Neuronal stem cell (in vitro differentiated cells): ENCODE measurements at places on chromosomes 7 and 10.

DNA sequence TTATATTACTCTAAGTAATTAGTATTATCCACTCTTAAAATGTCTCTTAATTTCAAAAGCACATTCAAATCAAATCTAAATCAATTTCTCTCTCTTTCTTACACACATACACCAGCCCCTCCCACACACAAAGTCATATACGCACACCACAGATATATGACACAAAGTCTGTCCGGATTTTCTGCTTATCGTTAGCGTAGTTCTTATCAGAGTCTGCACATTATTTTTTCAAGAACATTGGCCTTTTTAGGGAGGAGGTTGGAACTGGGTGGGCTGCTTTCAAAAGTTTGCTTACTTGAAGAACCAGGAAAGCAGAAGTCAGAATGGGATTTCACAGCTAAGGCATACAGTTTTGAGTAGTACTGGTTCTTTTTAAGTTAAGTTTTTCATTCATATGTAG lies 387.6 kb upstream of the CHRM2 start:
- DNase-seq: no peak

- DNase-seq: no peak
Measured at GRCh38 chr7:1024331-1024841, 20.0 kb upstream of the GPR146 start.

- DNase-seq: no peak
Measured at GRCh38 chr7:51351661-51352060, 35.1 kb upstream of the COBL start.

DNA sequence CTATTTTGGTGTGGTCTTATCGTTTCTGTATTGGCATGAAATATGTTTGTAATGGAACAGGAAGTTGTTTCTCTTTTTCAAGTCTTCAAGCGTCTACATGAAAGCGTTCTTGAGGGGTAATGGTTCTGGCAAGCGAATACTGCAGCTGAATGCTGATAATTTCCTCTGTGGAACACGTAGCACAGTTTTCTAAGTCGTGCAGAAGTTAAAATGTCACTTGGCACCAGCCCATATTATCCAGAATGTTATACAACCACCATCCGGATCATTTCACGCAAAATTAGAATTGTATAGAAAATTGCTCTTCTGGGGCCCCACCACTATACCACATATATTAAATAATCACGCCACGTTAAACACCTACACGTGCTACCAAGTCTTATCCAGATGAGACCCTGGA lies 354.3 kb downstream of the CALN1 start:
- no peak for DNase-seq

DNA sequence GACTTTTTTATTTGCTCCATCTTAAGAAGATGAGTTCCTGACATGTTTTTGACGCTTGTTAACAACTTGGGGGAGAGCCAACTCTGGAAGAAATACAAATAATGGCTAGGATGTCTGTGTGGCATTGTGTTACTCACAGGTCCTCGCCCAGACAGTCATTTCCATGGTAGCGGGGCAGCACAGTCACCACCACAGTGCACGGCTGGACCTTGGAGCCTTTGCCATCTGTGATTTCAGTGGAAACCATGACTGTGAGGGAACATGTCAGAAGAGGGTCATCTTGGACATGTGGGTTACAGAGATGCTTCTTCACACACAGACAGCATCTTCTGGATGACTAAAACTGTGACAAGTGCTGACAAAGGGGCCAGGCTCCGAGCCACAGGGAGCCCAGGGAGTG lies 74.5 kb downstream of the PKD1L1 start:
- no peak for DNase-seq

GRCh38 chr7:2258661-2259365 lies 16.8 kb downstream of the NUDT1 start:
- DNase-seq: no peak
